ENCODE measurements at places on chromosomes 3 and 15.

DNA sequence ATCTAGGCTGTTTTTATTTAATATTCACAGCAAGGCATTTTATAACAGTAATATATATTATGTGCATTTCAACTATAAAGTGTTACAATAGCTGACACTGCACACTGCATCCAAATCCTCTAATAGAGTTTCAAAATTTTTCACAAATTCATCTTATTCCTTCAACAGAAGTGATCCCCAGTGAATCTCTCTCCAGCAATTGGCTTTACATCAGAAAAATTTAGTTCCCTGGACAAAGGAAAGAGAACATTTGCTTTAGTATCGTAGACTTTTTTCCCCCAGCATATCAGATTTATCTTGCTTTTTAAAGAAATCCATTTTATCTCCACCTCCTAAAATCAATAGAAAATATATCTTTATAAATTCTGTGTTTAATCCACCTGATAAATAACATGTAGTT is 868.6 kb downstream of the TBL1XR1 start:
- no peak for DNase-seq

- no peak for DNase-seq
Observed at GRCh38 chr3:183572935-183573334, 17.4 kb upstream of the KLHL6 start.

DNA sequence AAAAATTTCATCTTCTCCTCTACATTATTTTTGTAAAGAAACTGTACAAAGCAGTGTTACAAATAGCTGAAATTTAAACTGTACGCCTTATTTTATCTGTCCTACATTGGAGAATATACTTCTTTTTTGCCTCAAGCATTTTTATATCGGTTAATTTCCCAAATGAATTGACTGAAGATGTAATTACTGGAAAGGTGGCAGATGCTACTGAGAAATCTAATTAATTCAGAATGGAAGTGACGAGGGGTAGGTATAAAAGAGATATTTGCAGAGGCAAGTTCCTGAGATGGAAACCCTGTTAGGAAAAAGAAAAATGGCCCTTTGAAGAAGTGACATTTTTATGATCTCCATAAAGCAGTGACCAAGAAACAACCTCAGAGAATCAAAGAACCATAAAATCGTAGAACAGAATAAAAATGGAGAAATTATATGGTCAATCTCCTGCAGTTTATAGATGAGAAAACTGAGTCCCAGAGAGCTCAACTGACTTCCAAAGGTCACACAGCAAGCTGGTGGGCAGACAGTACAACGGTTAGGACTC is 20.4 kb downstream of the RUVBL1 start:
- no peak for DNase-seq

DNA sequence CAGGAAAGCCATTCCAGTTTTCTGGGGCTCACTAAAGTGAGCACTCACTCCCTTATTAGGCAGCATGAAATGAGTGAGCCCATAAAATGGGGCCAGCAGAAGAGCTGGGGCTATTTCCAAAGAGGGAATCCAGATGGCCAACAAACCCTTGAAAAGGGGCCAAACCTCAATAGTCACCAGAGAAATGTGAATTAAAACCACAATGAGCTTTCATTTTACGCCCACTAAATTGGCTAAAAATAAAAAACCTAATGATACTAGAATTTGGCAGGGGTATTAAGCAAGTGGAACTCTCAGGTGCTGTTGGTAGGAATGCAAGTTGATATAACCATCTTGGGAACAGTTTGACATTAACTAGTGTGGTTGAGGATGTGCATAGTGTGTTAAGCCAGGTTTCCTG is 42.1 kb upstream of the RAF1 start:
- DNase-seq = no peak

DNA sequence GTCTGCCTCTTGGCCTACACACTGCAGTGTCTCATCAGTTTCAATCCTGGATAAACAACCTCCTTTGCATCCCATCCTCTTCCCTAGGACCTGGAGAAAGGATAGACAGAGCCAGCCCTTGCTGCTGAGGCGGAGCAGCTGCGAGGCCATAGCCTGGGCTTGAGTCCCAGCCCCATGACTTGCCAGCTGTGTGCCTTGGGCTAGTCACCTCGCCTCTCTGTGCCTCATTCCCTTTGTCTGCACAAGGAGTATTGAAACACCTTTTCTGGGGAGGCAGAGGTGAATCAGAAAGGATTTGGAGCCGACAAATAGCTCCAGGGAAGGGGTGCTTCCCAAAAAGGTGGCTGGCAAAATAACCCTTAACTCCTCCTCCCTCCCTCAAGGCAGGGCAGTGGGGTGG is 65.0 kb upstream of the SLC6A1 start:
- DNase-seq = peak; percentile 32

DNA sequence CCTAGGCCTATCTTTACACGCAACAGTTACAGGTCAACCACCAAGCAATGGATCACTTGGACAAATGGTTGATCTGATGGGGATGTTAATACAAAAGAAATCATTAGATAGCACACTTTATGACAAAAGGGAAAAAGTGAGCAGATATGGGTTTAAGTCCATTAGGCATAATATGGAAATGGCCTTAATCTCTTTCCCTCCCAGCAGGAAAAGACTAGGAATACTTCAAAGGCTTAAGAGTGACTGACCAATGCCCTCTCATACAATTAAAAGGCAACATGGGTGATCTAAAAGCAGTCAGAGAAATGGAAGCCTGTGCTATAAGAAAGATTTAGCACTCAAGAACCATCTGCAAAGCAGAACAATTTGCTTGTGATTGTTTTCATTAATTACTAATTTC is 3.3 kb downstream of the PRTG start:
- no peak for DNase-seq

DNA sequence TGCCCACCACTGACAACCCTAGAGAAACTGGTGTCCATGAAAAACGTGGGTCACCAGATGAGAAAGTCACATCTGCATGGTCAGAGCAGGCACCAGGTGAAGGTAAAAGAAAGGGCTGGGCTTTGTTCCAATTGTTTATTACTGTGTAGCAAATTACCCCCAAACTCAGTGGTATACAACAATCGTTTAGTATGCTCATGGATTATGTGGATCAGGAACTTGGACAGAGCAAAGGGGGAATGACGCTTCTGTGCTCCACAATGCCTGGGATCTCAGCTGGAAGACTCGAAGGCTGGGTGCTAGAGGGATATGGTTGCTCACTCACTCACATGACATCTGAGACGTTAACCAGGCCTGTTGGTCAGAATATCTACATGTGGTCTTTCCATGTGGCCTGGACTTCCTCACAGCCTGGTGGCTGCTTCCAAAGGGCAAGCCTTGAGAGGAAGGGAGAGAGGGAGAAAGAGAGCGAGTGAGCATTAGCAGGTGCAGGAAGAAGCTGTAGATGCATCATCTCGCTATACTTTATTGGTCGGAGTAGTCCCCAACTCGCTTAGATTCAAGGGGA is 44.9 kb downstream of the LPP start:
- DNase-seq = no peak

DNA sequence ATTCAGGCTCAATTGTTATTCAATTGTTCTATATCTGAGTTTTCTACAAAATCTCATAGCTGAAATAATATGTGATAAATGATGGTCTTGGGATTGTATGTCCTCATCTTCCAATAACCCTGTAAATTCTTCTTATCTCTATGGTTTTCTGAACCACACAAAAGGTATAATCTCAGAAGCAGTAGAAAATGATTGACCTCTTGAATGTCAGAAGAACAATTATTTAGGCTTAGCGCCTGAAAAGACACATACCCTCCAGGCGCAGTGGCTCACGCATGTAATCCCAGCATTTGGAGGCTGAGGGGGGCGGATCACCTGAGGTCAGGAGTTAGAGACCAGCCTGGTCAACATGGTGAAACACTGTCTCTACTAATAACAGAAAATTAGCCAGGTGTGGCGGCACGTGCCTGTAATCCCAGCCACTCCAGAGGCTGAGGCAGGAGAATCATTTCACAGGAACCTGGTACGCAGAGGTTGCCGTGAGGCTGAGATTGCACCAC is 288.0 kb upstream of the TBC1D5 start:
- no peak for DNase-seq

DNA sequence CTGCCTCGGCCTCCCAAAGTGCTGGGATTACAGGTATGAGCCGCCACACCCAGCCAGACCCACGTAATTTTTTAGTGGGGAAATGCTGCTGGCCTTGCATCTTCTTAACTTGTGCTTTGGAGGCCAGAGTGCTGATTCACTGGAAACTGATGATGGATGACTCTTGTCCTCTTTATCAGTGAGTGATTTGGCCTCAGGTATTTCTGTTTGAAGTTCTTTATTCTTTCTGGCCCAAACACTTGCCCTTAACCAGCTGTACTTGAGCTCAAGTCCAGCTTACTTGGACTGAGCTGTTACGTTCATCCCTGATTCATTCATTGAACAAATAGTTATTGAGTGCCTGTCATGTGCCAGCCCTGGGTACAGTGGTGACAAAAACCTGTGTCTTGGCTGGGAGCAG is 4.2 kb downstream of the PTPN23 start:
- no peak for DNase-seq

DNA sequence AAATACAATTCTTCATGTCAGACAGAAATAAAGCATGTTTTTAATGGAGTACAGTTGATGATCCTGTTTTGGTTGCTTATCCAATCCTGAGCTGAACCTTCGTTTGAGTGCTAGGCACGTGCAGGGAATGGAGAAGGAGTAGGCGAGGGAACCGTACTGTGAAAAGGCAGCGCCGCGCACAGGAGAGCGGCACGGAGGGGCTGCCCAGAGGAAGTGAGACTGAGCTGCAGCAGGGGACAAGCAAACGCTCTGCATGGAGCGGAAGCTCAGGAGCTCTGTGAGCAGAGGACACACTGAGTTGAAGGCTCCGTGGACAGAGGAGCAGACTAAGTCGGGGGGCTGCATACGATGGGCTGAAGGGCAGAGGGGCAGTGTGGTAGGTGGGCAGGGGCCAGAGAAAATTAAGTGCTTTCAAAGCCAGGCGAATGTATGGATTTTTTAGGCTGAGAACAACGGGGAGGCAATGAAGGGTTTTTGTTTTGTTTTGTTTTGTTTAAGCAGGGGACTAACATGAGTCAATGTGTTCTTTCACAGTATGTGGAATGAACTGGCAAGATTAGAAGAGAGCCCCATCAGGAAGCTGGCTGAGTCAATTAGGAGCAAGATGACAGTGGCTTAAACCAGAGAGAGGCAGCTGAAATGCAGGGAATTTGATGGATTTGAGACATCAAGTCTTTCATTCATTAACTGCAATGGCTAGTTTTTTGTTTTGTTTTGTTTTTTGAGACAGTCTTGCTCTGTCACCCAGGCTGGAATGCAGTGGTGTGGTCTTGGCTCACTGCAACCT is 23.8 kb upstream of the TM2D3 start:
- no peak for DNase-seq

DNA sequence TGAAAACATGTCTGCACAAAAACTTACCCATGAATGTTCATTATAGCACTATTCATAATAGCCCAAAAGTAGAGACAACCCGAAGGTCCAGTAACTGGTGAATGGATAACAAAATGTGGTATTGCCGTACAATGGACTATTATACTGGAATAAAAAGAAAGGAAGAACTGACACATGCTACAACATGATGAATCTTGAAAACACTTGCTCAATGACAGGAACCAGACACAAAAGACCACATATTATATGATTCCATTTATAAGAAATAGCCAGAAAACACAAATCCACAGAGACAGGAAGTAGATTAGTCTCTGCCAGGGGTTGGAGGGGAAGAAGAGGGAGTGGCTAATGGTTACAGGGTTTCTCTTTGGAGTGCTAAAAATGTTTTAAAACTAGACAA is 18.3 kb downstream of the SHC4 start:
- no peak for DNase-seq

DNA sequence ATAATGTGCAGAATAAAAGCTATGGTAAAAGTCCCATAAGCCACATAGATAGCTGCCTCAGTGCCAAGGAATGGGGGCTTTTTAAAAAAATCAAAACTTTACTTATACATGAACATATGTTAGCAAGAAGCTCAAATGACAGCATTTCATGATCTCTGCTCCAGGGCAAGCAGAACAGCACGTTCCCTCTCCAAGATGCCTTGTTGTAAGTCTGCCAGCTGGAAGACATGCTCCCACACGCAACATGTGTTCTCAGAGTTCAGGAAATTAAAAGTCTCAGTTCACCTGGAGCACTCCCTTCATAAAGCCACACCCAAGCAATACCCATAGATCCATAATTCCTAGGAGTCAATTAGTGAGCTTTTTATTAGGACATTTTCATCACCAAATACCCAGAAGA is 52.2 kb downstream of the ABI3BP start:
- no peak for DNase-seq
